ENCODE measurements at places on chromosomes 12 and 14.

- no peak overlapping the region for H3K4me3 ChIP-seq
- peaks cover 90% of the 10 kb centered on the region for H3K36me3 ChIP-seq
- H3K27me3 ChIP-seq, result no peaks in the 10 kb centered on the region
- peaks cover 5% of the 10 kb centered on the region for H3K4me1 ChIP-seq
- DNase-seq, result no peak
Observed at GRCh38 chr12:121441555-121441954, 41.6 kb downstream of the RNF34 start.

- peaks cover 7% of the 10 kb centered on the region for H3K27me3 ChIP-seq
- H3K4me1 ChIP-seq, result no peaks in the 10 kb centered on the region
- H3K4me3 ChIP-seq, result no peak overlapping the region
Observed at GRCh38 chr12:98360401-98360800, 155.0 kb upstream of the TMPO start.

GRCh38 chr12:1607940-1608712, 13.7 kb upstream of the FBXL14 start:
- H3K4me1 ChIP-seq, result peaks cover 27% of the 10 kb centered on the region
- no peak for DNase-seq
- no peaks in the 10 kb centered on the region for H3K36me3 ChIP-seq
- H3K27ac ChIP-seq, result no peak overlapping the region

DNA sequence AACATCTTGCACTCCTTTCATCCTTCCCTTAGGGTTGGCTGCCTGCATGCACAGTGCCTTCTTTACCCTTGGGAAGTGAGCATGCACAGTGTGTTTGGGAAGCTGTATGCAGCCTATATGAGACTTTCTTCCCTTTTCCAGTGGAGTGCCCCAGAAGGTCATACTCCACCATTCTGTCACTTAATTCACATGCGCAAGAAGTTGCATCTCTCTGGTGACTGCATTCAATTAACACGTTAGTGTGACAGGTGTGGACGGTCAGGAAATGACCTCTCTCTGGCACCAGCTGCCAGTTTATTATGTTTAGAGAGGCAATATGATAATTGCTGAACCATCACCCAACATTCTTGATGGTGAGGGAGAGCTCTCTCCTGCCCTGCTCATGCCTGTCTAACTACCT, 770.0 kb downstream of the FLRT2 start:
- no peaks in the 10 kb centered on the region for H3K36me3 ChIP-seq
- no peaks in the 10 kb centered on the region for H3K27me3 ChIP-seq
- H3K4me3 ChIP-seq, result no peak overlapping the region

- H3K27me3 ChIP-seq, result peaks cover 10% of the 10 kb centered on the region
- H3K4me3 ChIP-seq, result no peak overlapping the region
- H3K27ac ChIP-seq, result no peak overlapping the region
- H3K36me3 ChIP-seq, result no peaks in the 10 kb centered on the region
- no peak for DNase-seq
- no peaks in the 10 kb centered on the region for H3K4me1 ChIP-seq
Observed at GRCh38 chr14:96261772-96262655, 6.0 kb downstream of the BDKRB1 start.

GRCh38 chr14:83975841-83976770, 1553.8 kb upstream of the FLRT2 start:
- no peaks in the 10 kb centered on the region for H3K36me3 ChIP-seq
- H3K4me1 ChIP-seq, result no peaks in the 10 kb centered on the region
- H3K27me3 ChIP-seq, result no peaks in the 10 kb centered on the region
- H3K27ac ChIP-seq, result no peak overlapping the region

DNA sequence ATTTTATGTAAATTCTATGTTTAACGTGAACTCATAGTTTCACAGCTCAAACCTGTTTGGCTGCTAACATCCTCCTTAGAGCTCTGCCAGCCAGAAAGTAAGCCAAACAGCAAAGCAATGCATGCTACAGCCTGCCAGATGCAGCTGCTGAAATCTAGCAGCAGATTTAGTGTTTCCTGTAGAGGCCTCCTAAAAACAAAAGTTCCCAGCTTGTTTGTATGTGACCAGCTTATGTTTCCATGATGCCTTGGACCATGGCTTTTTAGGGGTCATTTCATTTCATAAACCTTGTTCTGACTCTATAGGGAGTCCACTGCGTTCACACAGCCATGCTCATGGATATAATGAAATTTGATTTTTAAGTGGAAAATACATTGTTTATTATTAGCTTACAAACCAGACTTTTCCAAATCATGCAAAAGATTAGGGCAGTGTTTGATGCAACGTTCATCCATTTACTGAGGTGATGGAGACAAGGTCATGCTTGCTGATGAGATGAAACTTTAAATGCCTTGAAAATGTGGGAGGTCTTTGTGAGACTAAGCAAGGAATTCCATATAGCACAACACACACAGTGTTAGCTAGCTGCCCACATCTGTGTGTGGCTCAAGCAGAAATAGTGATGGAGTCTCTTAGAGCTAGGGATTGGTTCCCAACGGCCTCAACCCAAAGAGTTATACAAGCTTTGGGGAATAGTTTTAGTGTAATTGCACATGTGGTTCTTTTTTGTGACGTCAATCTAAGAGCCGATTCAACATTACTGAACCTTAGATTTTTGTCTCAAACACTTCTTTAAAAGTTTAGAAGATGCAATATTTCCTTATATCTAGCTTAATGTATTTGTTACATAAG, 157.5 kb upstream of the LRIG3 start:
- DNase-seq, result no peak
- H3K4me1 ChIP-seq, result no peaks in the 10 kb centered on the region
- no peak overlapping the region for H3K4me3 ChIP-seq
- H3K27ac ChIP-seq, result no peak overlapping the region

- H3K4me3 ChIP-seq, result no peak overlapping the region
- H3K36me3 ChIP-seq, result peaks cover 46% of the 10 kb centered on the region
- no peaks in the 10 kb centered on the region for H3K27me3 ChIP-seq
- H3K27ac ChIP-seq, result no peak overlapping the region
- peaks cover 16% of the 10 kb centered on the region for H3K4me1 ChIP-seq
Observed at GRCh38 chr14:75132382-75133086, 5.7 kb upstream of the NEK9 start.

- DNase-seq, result no peak
- H3K36me3 ChIP-seq, result peaks cover 69% of the 10 kb centered on the region
- no peaks in the 10 kb centered on the region for H3K27me3 ChIP-seq
- no peak overlapping the region for H3K4me3 ChIP-seq
Observed at GRCh38 chr14:103657471-103657870, 28.5 kb downstream of the KLC1 start.

GRCh38 chr14:25570483-25570882, 520.5 kb upstream of the STXBP6 start:
- DNase-seq, result no peak
- H3K4me1 ChIP-seq, result no peaks in the 10 kb centered on the region
- H3K36me3 ChIP-seq, result no peaks in the 10 kb centered on the region
- H3K27ac ChIP-seq, result no peak overlapping the region
- no peaks in the 10 kb centered on the region for H3K27me3 ChIP-seq

DNA sequence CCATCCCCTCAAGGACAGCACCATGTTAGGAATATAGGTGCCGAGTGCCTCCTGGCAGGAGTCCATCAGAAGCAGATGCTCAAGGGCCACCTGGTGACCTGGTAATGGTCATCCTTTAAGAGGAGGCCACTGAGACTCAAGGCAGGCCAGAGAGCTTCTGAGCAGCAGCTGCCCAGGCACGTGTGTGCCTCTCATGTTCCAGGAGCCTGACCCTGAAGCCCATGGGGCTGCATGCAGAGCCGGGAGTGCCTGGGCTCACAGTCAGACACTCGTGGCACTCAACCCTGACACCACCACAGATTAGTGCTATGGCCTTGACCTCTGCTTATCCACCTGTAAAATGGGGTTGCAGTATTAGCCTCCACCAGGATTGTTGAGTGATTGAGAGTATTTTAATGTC, 45.6 kb downstream of the C14orf132 start:
- no peak for DNase-seq
- H3K4me1 ChIP-seq, result peaks cover 2% of the 10 kb centered on the region
- H3K4me3 ChIP-seq, result no peak overlapping the region
- H3K36me3 ChIP-seq, result no peaks in the 10 kb centered on the region
- no peak overlapping the region for H3K27ac ChIP-seq
- peaks cover 12% of the 10 kb centered on the region for H3K27me3 ChIP-seq

- H3K4me3 ChIP-seq, result no peak overlapping the region
- H3K27ac ChIP-seq, result no peak overlapping the region
- no peak for DNase-seq
- H3K4me1 ChIP-seq, result peaks cover 3% of the 10 kb centered on the region
Observed at GRCh38 chr14:77236814-77237213, 34.2 kb downstream of the NGB start.

DNA sequence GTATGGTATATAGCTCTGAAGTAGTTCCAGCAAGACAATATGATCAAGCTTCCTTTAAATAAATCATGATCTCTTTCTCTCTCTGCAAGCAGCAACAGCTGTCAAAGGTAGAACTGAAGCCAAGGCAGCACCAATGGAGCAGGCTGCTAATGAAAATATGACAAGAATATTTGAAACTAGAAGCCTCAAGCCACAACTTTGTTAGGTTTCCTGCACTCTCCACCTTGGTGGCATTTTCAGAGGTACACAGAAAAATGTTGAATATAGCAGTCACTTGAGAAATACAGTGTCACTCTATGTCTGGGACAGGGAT, 43.8 kb upstream of the PSMA6 start:
- H3K4me3 ChIP-seq, result no peak overlapping the region
- no peaks in the 10 kb centered on the region for H3K27me3 ChIP-seq
- no peak for DNase-seq
- H3K4me1 ChIP-seq, result peaks cover 7% of the 10 kb centered on the region
- H3K36me3 ChIP-seq, result no peaks in the 10 kb centered on the region

DNA sequence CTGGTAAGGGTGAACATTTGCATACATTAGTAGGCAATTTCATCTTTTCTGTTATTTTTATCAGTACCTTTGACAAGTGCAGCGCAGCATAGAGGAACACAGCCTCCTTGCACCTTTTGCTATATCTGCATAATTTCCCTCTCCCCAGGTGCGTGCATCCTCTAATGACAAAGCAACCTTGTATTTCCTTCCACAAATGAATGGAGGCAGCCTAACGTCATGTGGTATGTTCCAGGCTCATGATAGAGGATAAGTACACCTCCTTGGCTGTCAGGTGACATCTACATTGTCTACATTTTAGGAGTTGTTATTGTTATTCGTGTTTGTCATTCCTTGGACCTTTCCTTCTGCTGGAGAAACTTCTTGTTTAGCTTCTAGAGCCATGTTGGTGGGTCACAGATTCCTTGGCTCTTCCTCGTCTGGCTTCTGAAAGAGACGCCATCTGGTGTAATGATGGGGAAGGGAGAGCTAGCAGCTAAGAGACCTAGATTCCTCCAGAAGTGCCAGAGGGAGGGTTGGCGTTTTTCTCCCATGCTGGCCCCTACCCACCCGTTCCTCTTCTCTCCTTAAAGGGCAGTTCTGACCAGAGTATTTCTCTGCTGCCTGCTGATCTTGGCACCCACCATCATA, 37.0 kb downstream of the EVL start:
- peaks cover 40% of the 10 kb centered on the region for H3K4me1 ChIP-seq
- no peaks in the 10 kb centered on the region for H3K27me3 ChIP-seq
- no peak overlapping the region for H3K4me3 ChIP-seq
- peaks cover 91% of the 10 kb centered on the region for H3K36me3 ChIP-seq
- DNase-seq, result no peak
- H3K27ac ChIP-seq, result peak overlapping the region; percentile 59

DNA sequence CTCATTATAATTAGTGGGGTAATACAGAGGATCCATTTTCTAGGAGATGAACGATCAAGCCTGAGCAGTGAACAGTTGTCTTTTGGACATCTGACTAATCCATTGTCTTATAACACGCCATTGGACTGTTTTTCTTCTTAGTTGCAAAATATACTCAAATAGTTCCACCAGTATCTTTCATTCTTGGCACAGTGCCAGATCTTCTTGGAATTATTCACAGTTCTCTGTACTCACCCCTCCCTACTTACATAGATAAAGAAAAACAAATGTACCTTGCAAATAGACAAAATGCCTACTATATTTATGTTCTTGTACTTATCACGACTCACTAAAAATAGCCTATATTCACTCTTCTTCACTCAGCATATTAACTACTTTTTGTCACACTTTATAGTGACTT, 3.8 kb downstream of the CBLN3 start:
- no peak overlapping the region for H3K4me3 ChIP-seq
- H3K4me1 ChIP-seq, result peaks cover 10% of the 10 kb centered on the region
- no peak for DNase-seq
- no peak overlapping the region for H3K27ac ChIP-seq

DNA sequence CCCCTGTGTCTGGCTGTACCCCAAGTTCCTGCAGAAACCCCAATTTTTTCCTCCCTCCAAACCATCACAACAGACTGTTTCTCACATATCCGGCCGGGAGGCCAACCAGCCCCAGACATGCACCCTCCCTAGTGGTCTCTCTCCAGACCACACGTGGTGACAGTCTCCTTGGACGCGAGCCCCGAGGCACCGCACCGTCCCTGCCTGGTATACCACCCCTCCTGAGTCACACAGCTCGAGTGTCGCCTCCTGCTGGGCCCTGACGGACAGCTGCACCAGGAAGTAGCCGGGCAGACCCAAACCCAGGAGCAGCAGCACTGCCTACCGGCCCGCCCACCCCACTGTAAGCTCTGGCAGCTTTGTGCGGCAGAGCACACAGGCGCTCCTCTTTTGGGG, 97.4 kb downstream of the RFLNA start:
- no peaks in the 10 kb centered on the region for H3K27me3 ChIP-seq
- no peak for DNase-seq
- no peak overlapping the region for H3K4me3 ChIP-seq
- H3K27ac ChIP-seq, result peak overlapping the region; percentile 79

DNA sequence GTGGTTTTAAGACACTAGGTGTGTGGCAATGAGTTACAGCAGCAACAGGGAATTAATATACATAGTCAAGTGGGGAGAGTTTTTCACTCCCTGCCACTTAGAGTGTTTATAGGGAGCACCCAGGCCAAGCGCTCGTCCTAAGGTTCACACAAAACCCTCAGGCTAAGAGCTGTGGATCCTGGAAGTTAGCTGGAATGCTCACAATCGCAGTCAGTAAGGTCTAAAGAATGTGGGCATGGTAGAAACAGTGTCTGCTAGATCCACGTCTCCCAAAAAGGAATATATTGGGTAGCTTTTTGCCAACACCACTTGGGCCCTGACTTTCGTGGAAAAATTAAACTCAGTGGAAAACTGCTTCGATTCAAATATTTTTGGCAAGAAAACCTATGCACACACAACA, 36.6 kb downstream of the STAB2 start:
- no peak overlapping the region for H3K4me3 ChIP-seq
- no peaks in the 10 kb centered on the region for H3K4me1 ChIP-seq
- H3K36me3 ChIP-seq, result no peaks in the 10 kb centered on the region
- H3K27ac ChIP-seq, result no peak overlapping the region
- H3K27me3 ChIP-seq, result no peaks in the 10 kb centered on the region

- peak within 1 kb of the TSS; percentile 70 for H3K4me3 ChIP-seq
- no peak for DNase-seq
- no peaks in the 10 kb centered on the region for H3K36me3 ChIP-seq
- H3K4me1 ChIP-seq, result peaks cover 10% of the 10 kb centered on the region
- H3K27ac ChIP-seq, result no peak within 1 kb of the TSS
Observed at GRCh38 chr14:91947475-91948184, at the start of gene FBLN5. Gene FBLN5, minus strand, starts transcription at chr14:91947694. Its CDS starts 465 bp downstream, at chr14:91947229.

DNA sequence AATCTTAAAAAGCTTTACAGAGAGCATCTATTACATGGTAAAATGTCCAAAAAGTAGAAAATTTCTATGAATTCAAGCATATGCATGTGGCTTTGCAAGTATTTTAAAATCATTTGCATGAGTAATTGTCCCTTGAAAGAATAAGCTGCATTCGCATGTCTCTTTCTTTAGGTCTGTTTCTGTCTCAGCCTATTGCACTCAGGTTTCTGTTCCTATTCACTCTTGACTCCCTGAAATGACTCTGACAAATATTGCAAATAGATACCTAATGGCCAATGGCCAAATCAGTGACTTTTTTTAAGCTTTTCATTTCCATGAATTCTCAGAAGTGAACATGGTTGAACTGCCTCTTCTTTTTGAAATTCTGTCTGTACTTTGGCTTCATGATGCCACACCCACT, 6.4 kb upstream of the TTC8 start:
- no peaks in the 10 kb centered on the region for H3K36me3 ChIP-seq
- peaks cover 7% of the 10 kb centered on the region for H3K4me1 ChIP-seq
- H3K27me3 ChIP-seq, result peaks cover 40% of the 10 kb centered on the region
- no peak for DNase-seq
- H3K27ac ChIP-seq, result no peak overlapping the region
